ENCODE measurements at places on chromosomes 3 and 15. TPM values are rescaled to one million over a fixed set of nuclear protein-coding genes. Genes with fewer than 3 reads are reported as not detected.

Gene ZMYND10
- total RNA-seq: 1.0 TPM

- DNase-seq: peak; percentile 30
These were observed 40.3 kb downstream of the CHST14 start for GRCh38 chr15:40511093-40511471.

DNA sequence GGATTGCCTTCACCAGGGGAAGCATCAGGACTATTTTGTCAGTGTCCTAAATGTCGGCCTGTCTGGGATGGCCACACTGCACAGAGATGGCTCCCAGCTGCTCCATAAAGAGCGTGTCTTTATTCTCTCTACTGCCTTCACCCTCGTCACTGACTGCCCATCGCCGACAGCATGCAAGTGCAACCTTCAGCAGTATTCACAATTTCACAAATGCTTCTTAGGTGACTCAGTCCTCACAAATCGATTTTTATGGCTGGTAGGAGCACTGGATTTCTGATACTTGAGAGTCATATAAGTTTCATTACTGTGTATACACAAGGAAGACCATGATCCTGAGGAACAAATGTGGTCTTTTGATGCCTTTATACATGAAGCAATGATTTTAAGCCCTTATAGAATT, 1.1 kb upstream of the SSUH2 start:
- DNase-seq: no peak

DNA sequence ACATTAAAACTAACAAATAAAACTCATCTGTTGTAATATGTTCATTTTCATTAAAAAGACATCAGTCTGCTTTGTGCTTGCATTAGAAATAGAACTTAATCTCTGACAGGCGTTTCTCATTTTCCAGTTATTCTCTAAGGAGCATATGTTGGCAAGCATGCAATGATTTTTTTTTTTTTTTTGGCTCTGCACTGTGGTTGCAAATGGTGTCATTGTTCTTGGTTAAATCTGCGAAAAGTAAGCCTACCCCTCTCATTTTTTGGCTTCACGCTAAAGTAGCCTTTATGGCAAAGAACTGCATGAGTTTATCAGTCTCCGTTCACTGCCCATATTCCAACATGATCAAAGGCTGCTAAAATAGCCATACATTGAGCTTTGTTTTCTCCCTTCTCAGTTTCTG, 403.2 kb downstream of the MECOM start:
- no peak for DNase-seq

GRCh38 chr3:68662176-68662575, 270.2 kb downstream of the TAFA4 start:
- no peak for DNase-seq

- no peak for DNase-seq
These were observed 18.4 kb upstream of the INSYN1 start for GRCh38 chr15:73771385-73772045.

GRCh38 chr15:91950631-91951329, 97.3 kb downstream of the SLCO3A1 start:
- DNase-seq: no peak

Gene MORC1
- not detected for total RNA-seq

DNA sequence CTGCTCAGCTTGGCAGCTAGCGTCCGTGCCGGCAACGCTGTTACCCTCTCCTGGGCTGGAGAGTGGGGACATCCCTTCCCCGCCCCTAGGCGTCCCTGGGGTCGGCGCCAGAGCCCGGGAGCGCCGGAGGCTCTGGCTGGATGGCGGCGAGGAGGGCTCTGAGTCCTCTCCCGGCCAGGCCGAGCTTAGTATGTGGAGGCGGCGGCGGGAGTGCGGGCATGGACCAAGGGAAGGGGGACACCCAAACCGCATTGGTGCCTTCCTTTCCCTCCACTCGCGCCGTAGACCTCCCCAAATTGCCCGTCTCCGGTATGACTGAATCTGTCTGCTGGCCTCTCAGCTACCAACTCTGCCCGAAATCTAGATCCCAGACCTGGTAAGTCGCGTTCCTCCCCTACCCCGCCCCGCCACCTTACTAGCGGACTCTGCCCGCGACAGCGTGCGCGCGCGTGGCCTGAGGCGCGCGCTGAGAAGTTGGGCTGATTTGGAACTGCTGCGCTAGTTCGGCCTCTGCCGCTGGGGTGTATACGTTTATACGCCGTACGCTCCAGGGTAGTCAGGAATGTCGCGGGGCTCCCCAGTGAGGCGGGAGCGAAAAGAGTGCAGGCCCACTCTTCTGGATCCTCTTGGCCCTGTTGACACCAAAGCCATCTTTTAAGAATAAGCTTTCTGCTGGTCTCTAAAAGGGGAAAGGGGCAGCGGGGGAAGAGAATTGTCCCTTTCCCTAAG, 12.2 kb downstream of the ZIC1 start:
- DNase-seq: no peak

Gene SRGAP3
- 1.2 TPM for total RNA-seq

GRCh38 chr15:98524838-98525660, 123.3 kb upstream of the IGF1R start:
- DNase-seq: no peak

DNA sequence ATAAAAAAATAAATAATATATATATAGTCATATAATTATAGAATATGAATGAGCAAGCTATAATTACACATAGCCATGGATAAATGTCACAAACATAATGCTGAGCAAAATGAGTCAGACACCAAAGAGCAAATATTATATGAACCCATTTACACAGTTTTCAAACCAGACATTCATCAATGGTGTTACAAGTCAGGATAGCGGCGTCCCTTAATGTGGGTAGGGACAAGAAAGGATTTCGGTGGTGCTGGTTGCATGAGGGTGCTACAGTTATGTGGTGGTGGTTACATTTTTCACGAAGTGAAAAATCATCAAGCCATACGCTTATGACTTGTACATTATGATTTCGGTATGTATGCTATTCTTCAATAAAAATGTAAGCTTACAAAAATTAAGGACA, 100.5 kb downstream of the HMG20A start:
- DNase-seq: no peak

- no peak for DNase-seq
These were observed 77.2 kb upstream of the NDN start for GRCh38 chr15:23764306-23764705.

Gene MANF
- 124 TPM for total RNA-seq

DNA sequence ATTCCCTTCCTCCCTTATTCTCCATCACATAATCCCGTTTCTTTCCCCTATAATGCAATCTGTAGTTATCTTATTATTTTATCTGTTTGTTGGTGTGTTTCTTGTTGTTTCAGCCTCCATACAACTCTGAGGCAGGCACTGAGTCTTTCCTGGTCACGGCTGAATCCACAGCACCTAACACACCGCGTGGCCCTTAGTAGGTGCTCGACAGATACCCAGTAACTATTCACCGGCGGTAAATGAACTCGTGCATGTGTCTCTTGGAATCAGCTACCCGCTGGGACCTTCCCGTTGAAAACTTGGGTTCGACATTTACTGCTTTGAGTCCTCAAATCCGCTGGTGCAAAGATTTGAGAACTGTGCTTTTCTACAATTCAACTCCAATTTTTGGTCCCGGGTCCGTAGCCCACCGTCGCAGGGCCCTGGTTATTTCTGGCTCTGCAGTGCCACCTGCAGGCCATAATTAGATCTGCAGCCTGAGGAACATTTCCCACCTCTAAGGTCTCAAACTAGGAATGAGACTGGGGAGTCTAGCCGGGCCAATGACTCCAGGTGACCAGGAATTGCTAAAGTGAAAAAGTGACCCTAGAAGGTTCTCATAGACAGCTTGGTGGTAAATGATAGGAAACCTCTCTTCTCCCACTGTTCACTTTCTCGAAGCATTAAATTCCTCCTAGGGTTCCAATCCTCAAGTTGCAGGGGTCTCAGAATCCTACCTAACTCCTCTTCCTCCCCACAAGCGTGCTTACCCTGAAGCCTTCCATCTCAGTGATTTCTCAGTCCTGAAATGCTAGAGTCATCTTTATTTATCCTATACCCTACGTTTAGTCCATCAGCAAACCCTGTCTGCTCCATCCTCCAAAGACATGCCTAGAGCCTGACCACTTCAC, 40.0 kb upstream of the TRH start:
- peak; percentile 41 for DNase-seq

Gene FBN1
- total RNA-seq: 0.59 TPM

Gene TRPM1
- total RNA-seq: not detected

DNA sequence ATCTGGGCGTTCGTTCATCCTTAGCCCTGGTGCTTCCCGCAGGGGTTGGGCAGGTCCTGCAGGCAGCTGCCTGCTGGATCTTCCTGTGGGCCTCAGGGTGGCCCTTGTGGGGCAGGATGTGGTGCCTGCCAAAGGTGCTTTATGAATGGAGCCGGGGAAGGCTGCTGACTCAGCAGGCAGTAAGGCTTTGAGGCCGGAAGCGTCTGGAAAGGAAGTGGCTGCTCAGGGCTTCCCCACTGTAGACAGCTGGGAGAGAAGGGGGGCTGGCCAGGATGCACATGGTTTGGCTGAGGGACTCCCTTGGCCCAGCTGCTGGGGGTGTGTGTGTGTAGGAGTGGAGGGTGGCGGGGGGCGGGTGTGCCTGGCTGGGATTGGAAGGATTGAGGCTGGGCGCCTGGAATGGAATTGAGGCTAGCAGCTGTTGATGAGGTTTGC, 12.9 kb downstream of the CD276 start:
- DNase-seq: peak; percentile 90

DNA sequence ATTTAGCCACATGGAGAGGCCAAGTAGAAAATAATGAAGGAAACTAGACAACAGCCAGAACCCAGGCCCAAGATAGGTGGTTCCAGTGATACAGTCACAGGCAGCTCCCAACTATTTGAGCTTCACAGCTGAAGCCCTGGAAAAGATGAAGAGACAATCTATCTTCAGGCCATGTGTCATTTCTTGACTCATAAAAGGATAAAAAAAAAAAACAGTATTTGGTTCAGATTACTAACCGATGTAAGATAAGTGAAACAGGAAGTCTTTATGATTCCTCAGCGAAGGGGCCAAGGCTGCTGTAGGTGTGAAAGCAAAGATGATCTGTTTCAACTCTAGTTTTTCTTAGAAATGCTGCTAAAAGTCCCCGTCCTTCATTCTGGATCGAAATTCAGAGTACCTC, 394.6 kb downstream of the ZNF385D start:
- DNase-seq: no peak

Gene REC114
- not detected for total RNA-seq

- no peak for DNase-seq
These were observed 85.9 kb downstream of the AQR start for GRCh38 chr15:34883633-34884032.

DNA sequence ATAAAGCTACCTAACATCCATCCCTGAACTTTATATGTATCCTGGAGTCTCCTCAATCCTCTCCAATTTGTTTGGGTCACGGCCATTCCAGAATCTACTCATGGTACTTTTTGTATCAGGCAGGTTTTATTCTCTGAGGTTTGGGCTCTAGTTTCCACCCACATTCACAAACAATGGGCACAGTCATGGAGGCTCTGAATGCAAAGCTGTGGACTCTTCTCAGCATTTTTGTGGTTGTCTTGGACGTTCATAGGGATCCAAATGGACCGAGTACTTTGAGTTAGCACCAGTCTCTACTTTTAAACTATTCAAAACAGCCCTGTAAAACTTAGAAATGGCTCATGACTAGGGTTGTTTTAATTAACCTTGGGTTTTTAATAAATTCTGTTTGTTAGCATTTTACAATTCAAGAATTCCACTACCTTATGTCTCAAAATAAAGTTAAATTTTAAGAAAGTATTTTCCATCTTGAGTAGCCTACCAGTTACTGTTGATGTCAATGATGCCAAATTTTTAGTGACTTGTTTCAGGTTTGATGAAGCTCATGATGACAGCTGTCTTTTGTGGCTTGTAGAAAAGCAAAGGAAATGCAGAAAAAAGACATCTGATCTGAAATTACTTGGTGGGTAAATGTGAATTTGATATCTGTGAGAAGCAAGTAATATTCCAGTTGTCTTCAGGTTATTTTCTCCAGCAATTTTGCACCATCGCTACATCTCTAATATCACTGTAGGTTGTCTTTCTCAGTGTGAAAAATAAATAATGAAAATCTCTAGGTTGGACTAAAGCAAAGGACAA, 275.7 kb upstream of the THBS1 start:
- DNase-seq: no peak

- no peak for DNase-seq
These were observed 223.9 kb downstream of the LRTM1 start for GRCh38 chr3:54703923-54704322.

DNA sequence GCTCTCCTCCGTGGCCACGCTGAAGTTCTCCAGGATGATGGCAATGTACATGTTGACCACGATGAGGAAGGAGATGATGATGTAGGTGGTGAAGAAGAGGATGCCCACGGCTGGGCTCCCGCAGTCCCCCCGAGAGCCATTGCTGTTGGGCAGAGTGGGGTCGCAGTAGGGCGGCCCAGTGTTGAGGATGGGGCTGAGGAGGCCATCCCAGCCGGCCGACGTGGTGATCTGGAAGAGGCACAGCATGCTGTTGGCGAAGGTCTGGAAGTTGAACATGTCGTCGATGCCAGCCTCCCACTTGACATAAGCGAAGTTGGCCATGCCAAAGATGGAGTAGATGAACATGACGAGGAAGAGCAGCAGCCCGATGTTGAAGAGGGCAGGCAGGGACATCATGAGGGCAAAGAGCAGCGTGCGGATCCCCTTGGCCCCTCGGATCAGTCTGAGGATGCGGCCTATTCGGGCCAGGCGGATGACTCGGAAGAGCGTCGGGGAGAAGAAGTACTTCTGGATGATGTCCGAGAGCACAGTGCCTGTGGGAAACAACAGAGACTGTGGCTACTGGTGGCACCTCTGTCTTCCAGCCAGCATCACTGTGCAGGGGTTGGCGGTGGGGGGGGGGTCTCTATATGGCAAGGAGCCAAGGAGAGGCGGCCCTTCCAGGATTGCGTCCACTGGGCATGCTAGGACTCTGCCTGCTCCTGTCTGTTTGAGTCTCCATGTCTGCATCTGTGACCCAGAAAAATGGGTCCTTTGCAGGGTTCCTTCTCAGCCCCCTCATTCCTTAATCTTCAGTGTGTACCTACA, 55.1 kb downstream of the EXOG start:
- DNase-seq: no peak

DNA sequence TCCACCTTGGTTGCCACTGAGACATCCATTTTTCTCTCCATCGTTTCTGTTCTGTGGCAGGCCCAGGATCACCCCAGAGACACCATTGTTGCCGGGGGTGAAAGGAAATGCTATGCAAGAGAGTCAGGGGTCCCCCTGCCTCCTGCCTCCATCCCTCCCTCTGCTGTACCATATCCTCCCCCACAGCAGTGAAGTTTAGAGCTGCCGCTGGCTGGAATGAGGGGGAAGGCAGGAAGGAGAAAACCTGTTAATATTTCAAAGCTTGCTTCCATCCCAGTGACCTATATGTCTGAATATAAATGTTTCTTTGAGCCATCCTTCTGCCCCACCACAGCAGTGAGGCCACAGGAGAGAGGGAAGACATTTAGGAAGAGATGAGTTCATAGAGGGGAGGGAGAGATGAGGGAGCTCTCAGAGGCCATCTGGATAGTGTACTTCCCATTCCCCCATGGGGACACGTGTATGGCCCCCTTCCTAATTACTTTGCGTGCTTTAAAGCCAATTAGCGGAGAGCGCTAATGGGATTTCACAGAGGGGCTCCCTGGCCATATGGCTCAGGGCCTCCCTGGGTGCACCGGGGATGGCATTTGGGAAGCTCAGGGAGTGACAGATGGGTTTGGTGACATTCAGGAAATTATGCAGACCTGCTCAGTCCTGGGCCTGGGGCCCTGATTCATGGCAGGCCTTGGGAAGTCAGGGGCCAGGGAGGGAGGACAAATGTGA, 40.4 kb upstream of the CHRNB4 start:
- no peak for DNase-seq
